ENCODE measurements at places on chromosomes 7 and 10. TPM values are rescaled to one million over a fixed set of nuclear protein-coding genes. Genes with fewer than 3 reads are reported as not detected.
A peak's percentile ranks its signal among the peaks of the same experiment; 100 is the strongest.

DNA sequence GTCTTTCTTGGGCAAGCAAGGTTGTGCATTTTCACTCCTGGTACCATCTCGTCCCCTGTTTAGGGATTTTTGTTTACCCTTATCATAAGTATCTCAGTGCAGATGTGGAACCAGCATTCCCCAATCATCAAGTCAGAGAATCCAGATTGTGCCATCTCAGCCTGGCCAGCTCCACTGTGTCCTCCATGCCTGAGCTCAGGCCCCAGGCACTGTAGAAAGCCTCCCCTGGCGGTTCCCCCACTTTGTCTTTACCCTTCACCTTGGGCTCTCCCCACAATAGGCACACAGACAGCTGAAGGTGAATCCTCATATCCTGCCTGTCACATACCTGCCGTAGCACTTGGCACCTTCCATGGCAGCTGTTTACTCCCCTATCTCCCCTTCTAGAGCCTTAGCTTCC, 264.7 kb upstream of the NFE2L3 start:
- DNase-seq: no peak

- peak; percentile 87 for DNase-seq
These were observed 7.1 kb upstream of the AMZ1 start for GRCh38 chr7:2680792-2681490.

DNA sequence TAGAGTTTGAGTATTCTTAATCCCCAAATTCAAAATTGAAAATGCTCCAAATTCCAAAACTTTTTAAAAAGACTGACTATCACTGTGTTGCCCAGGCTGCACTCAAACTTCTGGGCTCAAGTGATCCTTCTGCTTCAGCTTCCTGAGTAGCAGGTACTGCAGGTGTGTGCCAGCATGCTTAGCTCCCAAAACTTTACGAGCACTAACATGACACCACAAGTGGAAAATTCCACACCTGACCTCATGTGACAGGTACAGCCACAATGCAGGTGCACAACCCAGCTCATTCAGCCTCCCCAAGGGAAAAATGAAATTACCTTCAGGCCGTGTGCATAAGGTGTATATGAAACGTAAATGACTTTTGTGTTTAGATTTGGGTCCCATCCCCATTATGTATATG, 16.5 kb downstream of the CDC123 start:
- DNase-seq: no peak

- no peak for DNase-seq
These were observed 19.3 kb downstream of the IL15RA start for GRCh38 chr10:5958077-5958476.

GRCh38 chr7:16504019-16504418, 22.6 kb upstream of the LRRC72 start:
- no peak for DNase-seq

GRCh38 chr7:148472406-148472805, 118.2 kb upstream of the C7orf33 start:
- no peak for DNase-seq

DNA sequence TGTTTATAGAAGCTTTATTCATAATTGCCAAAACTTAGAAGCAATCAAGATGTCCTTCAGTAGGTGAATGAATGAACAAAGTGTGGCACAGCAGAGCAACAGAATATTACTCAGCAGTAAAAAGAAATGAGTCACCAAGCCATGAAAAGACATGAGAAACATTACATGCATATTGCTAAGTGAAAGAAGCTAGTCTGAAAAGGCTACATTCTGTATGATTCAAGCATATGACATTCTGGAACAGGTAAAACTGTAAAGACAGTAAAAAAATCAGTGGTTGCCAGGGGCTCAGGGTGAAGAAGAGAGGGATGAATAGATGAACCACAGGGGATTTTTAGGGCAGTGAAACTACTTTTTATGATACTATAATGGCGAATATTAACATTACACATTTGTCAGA, 80.9 kb upstream of the APBB1IP start:
- no peak for DNase-seq

GRCh38 chr7:98841179-98841997, 28.4 kb downstream of the TMEM130 start:
- DNase-seq: peak; percentile 79

GRCh38 chr10:18759575-18759974, 100.3 kb downstream of the ARL5B start:
- no peak for DNase-seq

- DNase-seq: no peak
These were observed 21.6 kb downstream of the SEMA3D start for GRCh38 chr7:85165263-85165662.

- DNase-seq: no peak
These were observed 40.9 kb downstream of the JCAD start for GRCh38 chr10:30018496-30018895.

DNA sequence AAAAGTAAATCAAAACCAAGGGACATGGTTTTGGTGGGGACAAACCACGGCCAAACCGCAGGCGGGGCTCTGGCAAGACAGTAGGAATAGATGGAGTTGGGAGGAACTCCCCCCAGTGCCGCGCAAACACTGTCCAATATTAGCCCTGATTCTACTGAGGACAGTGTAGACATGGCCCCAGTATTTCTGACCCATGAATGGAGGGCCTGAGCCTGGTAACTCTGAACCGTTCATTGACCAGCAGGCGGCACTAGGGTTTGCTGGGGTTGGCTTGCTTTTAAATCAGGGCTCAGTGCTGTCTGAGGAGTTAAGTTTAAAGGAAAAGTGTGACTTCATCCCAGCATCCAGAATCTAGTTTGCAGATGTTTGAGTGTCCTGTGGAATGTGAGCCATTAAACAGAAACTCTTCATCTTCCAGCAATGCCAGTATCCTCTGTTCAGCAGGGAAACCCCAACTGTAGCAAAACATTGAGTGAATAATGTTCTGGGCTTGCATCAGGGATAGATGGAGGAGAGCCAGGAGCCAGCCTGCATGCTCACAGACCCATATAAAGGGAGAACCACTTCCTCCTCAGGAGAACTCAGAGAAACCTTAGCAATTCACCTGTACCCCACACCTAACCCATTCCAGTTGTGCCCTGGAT, 147.4 kb upstream of the PRSS58 start:
- no peak for DNase-seq

DNA sequence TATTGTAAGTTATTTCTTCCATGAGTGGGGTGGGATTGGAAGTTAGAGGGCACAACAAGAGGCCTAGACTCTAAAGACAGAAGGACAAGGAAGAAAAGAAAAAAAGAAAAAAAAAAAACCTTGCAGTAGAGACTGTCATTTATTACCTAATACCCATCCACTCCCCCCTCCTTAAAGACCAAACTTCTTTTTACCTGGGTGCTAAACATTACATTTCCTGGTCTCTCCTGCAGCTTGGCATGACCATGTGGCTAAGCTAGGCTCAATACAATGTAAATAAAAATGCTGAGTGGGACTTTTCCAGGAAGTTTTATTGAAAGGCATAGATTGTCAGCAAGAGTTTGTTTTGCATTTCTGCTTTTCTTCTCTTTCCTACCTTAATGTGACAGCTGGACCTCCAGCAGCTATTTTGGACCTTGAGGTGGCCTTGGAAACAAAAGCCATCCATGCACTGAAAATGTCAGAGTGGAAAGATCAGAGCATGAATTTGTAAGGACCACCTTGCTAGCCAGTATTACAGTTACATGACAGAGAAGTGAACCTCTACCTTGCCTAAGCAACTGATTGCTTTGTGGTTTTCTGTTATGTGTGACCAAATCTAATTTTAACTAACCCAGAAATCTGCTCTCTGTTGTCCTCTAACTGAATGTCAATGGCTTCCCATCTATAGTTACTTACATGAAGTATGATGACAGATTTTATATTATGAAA, 81.3 kb upstream of the SFMBT2 start:
- no peak for DNase-seq

DNA sequence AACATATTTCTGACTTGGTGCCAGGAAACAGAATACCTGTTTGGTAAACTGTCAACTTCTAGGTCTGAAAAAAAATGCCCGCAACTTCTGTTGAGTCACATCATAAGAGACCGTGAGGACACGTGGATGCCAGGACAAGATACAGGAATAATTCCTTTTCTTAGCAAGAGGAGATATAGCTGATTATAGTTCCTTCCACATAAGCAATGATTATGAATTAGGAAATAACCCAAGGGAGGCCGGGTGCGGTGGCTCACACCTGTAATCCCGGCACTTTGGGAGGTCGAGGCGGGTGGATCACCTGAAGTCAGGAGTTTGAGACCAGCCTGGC, 75.2 kb downstream of the CDC123 start:
- no peak for DNase-seq

- DNase-seq: no peak
These were observed 9.0 kb upstream of the STARD3NL start for GRCh38 chr7:38168890-38169570.

- no peak for DNase-seq
These were observed 57.1 kb downstream of the AOAH start for GRCh38 chr7:36667007-36667745.

DNA sequence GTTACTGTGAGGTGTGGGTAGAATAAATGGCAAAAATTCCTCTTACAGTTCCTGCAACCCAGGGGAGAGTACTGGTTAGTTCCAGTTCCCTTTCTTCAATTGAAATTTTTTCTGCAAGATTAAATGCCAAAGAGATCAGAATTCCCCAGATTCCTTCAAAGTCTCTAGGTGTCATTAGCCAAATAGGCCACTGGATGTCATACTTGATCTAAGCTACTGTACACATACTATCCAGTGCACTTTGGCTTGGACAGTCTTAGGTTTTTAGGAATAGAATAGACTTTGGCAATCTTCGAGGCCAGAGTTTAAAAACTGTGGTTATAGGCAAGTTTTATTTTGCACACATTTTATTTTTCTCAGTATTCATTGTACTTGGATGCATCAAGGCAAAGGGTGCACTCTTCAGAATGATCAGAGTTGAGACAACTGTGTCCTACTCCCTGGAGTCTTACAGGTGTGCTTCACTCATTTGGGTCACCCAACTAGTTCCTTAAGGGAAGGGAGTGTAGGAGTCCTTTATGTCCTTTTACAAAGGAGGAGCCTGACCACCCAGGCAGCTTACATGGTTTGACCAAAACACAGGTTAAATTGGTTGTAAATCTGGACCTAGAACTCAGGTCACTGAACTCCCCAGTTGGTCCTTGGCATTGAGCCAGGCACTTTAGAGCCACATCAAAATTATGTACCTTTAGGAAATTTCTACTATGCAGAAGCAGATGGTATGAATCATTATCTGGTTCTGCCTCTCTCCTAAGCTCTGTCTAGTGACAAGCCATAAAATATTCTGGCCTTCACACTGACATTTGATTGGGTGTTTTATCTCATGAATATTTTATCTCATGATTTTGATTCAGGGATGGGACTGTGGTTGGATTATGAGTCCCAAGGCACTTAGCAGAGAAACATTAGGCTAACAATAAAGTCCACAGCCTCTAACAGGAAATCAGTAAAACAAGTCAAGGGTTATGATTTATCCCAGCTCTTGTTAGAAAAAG, 49.5 kb downstream of the ASAH2B start:
- no peak for DNase-seq

DNA sequence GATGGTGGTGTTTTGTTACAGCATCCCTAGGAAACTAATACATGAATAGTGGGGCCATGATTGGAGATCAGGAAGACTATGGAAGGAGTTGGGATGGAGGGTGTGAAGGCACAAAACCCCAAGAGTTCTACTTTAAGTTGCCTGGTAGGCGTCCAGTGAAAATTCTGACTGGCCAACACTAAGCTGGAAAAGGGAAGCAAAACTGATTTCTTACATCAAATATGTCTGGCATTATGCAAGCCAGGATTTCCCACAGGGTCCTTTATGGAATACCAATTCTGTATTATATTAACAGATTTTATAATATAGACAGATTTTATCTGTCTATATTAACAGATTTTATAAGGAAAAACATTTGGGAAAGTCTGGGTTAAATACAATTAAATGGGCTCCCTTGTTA, 16.2 kb downstream of the CPVL start:
- DNase-seq: no peak

- DNase-seq: no peak
These were observed 9.9 kb upstream of the LIPM start for GRCh38 chr10:88792661-88793060.

DNA sequence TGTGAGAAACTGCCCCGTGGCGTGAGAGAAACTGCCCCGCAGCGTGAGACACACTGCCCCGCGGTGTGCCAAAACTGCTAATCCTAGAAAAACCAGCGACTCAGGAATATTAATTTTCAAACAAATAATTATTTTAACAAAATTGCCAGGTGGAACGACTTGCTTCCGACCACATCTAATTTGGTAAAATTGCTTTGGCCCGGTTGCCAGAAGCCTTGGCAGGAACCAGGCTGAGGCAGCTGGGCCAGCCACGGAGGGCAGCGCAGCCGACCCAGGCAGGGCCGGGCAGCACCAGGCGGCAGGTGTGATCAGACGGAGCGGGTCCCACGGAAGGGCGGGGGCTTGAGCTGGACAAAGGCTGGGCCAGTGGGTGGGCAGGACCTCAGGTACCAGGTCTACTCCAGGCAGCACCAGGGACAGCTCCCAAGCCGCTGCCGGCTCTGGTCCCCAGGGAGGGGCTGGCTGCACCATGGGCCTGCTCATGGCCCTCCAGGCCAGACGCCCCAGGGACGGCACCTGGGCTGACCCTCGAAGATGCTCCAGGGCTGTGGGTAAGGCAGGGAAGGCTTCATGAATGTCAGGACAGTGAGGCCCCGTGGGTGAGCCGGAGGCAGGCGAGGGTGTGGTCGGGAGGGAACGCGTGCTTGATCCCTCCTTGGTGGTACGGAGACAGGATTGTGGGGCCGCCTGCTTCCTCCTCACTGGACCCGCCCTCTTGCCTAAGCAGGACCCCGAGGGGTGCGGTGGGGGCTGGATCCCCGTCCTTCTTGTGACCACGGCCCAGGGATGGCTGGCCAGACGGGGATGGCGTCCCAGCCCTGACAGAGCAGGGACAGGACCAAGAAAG, 7.7 kb upstream of the ADGRA1 start:
- DNase-seq: no peak

DNA sequence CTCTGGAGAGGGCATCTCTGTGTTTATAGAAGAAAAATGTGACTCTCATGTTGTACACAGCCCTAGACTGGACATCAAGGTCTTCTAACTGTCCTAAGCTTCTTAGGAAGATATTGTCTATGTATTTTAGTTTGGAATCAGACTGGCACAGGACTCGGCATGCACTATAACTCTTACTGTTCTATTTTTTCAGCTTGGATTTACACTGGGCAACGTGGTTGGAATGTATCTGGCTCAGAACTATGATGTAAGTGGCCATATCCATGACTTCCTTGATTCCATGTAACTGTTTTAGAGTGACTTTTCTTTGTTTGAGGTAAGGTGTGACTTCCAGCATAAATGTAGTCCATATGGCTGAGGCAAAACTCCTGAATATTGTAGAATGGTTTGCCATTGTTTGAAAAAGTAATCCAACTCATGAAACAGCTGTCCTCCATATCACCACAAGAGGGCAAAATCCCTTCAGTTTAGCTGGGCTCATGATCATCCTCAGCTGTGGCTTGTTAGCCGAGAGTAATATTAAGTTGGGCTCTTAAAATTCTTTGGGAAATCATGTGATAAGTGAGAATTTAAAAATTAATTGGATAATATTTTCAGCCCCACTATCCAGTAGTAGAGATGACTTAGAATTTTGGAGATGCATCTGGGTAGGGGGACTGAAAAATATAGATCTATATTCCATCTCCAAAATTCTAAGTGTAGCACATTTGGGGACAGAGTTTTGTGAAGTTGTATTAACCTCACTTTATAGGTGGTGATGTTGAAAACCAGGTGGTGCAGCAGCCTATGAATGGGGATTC, 10.4 kb downstream of the STMP1 start:
- DNase-seq: no peak

Gene ZNF775
- total RNA-seq: 6.0 TPM

Gene KCNIP2
- total RNA-seq: 13.5 TPM

Gene AKR1E2
- total RNA-seq: 0.26 TPM

Gene STEAP1B
- 1.3 TPM for total RNA-seq

Gene FXYD4
- total RNA-seq: not detected

Gene PTPRZ1
- 18.5 TPM for total RNA-seq

Measured in body of pancreas (tissue), 4 donors.